Foreskin keratinocyte (primary cell): ENCODE measurements at places on chromosomes 11 and 22.

- no peak for DNase-seq
These were observed 88.8 kb upstream of the API5 start for GRCh38 chr11:43223026-43223425.

DNA sequence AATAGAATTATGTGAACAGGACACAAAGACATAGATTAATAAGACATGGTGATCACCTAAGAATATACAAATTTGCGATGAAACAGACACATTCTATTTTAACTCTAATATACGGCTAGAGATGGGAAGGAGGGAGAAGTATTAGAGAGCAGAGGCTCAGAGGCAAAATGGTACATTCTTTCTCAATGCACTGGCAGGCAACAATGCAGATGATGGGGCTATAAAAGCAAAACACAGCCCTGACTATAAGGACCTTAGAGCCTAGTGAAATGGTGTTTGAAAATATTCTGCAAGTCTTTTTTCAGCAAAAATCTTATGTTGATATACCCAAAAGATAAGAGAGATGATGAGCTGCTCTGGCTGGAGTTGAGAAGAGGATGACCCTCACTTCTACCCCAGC, 13.1 kb downstream of the TCF20 start:
- no peak for DNase-seq

DNA sequence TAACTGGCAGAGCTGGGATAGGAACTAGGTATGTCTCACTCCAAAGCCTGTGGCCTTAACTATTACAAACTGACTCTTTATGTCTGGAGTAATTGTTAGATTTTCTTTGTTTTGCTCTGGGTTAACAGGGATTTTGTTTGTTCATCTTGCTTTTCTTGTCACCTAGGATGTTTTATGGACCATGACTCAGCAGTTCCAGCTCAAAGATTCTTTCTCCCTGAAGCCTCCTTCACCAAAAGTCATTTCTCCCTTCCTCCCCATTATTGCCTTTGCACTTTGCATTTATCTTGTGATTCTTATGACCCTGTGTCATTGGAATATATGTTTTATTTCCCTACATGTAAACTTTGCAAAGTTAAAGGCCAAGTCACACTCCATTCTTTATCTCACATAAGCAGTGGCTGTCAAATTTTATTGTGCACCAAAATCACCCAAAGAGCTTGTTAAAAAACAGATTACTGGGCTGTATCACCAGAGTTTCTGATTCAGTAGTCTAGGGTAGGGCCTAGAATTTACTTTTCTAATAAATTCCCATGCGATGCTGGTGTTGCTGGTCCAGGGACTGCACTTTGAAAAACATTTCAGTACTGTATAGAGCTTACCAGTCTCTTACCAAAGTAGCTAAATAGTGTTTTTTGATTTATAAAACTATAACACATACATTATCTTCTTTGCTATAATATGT, 327.7 kb downstream of the DLG2 start:
- no peak for DNase-seq

- no peak for DNase-seq
These were observed 239.0 kb downstream of the CTTN start for GRCh38 chr11:70637186-70637800.

- DNase-seq, result peak; percentile 63
These were observed 127.0 kb downstream of the MRTFA start for GRCh38 chr22:40509401-40510134.

GRCh38 chr11:92443199-92443598, 218.6 kb downstream of the FAT3 start:
- no peak for DNase-seq

- DNase-seq, result no peak
These were observed 510.2 kb downstream of the METTL15 start for GRCh38 chr11:28618416-28618815.

GRCh38 chr11:125443767-125444311, 52.2 kb downstream of the FEZ1 start:
- no peak for DNase-seq

DNA sequence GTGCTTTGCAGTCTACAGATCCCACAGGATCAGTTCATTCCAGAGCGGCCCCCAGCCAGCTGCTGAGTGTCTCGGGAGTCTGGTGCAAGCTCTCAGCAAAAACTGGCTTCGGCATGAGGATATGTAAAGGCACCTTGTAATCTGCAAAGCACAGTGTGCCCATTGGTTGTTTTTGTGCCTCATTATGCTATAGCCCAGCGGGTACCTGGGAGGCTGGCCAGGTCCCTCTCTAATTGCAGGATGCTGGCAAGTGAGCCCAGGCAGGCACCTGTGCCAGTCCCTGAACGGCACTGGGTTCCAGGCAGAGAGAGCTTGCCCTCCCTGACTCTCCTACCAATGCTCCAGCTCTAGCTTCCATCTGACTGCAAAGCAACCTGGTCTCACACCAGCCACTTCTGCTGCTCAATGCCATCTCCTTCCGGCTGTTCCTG, 128.7 kb downstream of the DSCAML1 start:
- no peak for DNase-seq

- DNase-seq, result peak; percentile 36
These were observed 1.1 kb upstream of the SLC35F2 start for GRCh38 chr11:107859459-107860239.

- no peak for DNase-seq
These were observed at the start of gene CD3D for GRCh38 chr11:118342503-118343161. CD3D (minus strand) TSS chr11:118342705; CDS start chr11:118342607, 98 bp downstream.

DNA sequence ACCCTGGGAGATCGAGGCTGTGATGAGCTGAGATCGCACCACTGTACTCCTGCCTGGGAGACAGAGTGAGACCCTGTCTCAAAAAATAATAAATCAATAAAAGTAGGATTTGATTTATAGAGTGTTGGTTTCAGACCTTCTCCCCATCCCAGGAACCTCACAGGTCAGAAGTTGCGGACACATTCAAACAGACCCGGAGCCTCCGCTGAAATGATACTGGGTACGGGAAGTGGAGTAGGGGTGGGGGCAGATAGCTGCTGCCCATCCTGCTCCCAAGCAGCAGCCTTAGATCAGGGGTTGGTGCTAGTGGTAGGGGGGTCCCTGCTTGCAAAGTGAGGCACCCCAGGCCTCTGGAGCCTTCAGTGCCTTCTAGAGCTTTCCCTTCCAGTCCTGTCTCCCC, 7.8 kb downstream of the PRDM11 start:
- DNase-seq, result no peak

- peak; percentile 34 for DNase-seq
These were observed 758.3 kb downstream of the NELL1 start for GRCh38 chr11:21427726-21428125.

DNA sequence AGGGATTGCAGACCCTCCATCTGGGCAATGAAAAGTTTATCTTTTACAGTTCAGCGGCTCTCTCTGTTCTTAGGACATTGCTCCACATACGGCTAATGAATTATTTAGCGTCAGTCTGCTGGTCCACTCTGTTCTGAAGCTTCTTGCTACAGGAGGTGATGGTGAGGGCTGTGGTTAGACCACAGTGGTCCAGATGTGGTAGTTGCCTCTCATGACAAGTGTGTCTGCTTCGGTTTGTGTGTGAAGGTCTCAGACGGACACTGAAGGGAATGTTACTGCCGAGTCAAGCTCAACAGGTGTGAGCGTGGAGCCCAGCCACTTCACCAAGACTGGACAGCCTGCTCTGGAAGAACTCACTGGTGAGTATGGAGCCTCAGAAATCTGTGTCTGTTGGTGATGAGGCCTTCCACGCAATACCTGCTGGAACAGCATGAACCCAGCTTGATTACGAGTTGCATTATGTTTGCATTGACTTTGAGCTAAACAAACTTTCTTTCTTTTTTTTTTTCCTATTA, 220.8 kb downstream of the DBX1 start:
- DNase-seq, result no peak

DNA sequence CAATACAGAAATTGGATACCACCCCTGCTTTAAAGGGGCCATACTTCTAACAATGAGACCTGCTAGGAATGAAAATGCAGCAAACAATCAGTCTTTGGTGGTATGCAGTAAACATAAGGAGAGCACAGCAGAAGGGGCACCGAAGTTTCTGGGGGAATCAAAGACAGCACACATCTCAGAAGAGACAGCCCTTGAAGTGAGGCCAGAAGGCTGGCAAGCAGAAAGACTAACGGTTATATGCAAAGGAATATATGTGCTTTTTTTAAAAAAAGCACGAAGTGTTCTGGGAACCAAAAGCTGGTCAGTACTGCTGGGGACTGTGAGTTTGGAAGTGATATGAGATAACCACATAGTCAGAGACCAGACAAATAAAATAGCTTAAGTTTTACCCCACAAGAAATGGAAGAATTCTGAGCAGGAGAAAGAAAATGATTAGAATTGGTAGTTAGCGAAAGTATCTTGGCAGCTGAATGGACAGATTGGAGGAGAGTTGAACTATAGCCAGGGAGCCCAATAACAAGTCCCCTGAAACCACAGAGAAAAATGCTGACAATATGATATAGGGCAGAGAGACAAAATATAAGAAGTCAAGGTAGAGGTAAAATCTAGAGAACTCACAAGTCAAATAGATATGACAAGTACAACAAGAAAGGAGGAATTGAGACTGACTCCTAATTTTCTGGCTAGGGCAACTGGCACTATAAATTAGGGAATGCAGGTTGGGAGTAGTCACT, 125.7 kb downstream of the MRTFA start:
- DNase-seq, result no peak

GRCh38 chr11:360326-361280, 8.7 kb upstream of the B4GALNT4 start:
- no peak for DNase-seq

DNA sequence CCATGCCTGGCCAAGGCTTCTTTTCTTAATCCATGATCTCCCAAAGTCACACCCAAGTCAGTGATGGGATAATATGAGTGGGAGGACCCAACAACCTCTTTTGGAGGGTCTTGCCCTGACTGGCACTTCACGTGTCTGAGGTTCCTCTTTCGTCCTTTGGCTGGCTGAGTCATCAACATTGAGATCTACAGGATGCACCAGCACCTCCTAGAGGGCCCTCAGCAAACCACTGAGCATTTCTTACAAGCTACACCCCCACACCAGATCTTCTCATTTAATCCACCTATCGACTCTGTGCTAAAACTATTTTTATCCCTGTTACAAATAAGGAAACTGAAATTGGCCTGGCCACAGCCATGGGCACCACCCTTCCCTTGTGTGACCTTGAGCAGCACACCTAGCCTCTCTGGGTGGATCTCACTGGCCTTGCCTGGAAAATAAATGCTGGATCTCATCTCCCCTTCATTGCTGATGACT, 63.4 kb downstream of the FLI1 start:
- DNase-seq, result peak; percentile 26

GRCh38 chr22:36201630-36202319, at the start of gene APOL4:
APOL4 (minus strand) TSS chr22:36201809; CDS start chr22:36201734, 75 bp downstream.
- DNase-seq, result no peak

DNA sequence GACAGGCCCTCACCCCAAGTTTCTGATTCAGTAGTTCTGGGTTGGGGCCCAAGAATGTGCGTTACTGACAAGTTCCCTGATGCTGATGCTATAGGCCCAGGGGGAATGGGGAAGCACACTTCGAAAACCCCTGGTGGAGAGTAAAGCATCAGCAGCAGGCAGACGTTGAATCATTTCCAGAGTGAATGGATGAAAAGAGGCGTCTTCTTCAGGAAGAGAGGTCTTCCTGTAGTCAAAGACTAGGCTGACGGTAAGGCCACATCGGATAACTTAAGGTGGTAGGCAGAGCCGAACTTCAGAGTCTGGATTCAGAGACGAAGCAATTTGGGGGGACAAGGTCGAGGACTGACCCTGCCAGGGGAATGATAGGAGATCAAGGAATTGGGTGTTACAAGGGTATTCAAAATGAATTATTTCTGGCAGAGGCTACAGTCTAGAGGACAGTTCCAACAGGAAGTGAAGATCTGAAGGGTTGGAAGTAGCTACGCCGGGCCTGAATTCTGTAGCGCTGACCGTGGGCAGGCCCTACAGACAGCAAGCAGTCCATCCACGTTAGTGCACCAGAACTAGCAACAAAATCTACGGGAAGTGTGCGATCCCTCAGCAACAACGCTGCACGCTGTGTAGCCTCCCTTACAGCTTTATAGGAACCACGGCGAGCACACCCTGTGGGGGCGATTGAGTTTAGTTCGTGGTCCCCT, 862 bp upstream of the CENATAC start:
- DNase-seq, result no peak

- DNase-seq, result no peak
These were observed 21.3 kb downstream of the PIWIL4 start for GRCh38 chr11:94588366-94588942.

GRCh38 chr22:21780259-21780658, 44.7 kb upstream of the YPEL1 start:
- DNase-seq, result no peak

DNA sequence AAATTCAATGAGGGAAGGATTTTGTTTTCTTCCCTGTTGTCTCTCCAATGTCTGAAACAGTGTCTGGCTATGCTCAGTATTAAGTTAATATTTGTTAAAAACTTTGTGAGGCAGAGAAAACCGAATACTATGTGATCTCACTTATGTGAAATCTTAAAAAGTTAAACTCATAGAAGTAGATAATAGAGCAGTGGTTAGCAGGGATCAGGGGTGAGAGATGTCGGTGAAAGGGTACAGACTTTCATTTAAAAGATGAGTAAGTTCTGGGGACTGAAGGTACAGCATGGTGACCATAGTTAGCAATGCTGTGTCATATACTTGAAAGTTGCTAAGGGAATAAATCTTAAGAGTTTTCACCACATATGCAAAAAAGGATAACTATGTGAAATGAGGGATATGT, 244.6 kb downstream of the AASDHPPT start:
- no peak for DNase-seq

- no peak for DNase-seq
These were observed 11.1 kb upstream of the VWCE start for GRCh38 chr11:61306221-61306620.

GRCh38 chr22:32482708-32483107, 8.1 kb downstream of the FBXO7 start:
- no peak for DNase-seq

DNA sequence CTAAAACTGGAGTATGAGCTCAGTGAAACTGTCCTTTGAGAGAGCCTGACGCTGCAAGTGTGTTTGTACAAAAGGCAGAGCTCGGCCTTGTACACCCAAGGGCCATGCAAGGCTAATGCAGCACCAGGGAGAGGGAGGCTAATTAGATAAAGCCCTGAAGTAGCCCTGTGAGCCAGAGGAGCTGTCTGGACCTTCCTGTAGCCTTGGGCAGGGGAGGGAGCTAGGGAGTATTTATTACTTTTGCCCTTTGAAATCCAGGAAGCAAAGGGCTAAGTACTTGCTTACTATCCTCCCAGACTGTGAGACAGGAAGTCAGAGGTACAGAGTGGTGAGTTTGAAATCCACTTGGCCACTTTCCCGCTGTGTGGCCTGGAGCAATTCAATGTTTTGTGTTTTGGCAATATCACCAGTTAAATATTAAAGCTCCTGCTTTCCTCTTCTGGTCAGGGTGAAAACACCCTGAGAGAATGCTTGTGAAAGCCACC, 10.2 kb upstream of the LDHA start:
- no peak for DNase-seq

GRCh38 chr22:33426451-33426850, 368.3 kb upstream of the SYN3 start:
- DNase-seq, result no peak

GRCh38 chr22:31343235-31344191, 2.6 kb downstream of the PATZ1 start:
- no peak for DNase-seq

DNA sequence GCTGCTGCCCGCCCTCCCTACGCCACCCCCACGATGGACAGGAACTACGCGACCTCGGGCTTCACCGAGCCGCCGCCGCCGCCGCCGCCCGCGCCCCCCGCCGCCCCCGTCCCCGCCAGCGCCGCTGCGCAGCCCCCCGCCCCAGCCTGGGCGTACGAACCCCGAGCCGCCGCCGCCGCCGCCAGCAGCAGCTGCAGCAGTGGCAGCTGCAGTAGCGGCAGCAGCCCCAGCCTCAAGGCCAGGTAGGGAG, 407 bp downstream of the QSER1 start:
- DNase-seq, result no peak

- no peak for DNase-seq
These were observed 44.7 kb downstream of the GAB4 start for GRCh38 chr22:16963189-16963945.
